ENCODE measurements at places on chromosomes 3 and 15. TPM values are rescaled to one million over a fixed set of nuclear protein-coding genes. Genes with fewer than 3 reads are reported as not detected.

The CDHR4 gene
- 0.10 TPM for total RNA-seq

The ZPLD1 gene
- 0.11 TPM for total RNA-seq

The SHF gene
- 29.1 TPM for total RNA-seq

The KBTBD13 gene
- total RNA-seq, result not detected

The SUCNR1 gene
- 2.6 TPM for total RNA-seq

The PDZRN3 gene
- total RNA-seq, result 83.6 TPM

The KLHL6 gene
- total RNA-seq, result 2.1 TPM

The MEX3B gene
- total RNA-seq, result 8.8 TPM

The DNAH12 gene
- 2.8 TPM for total RNA-seq

The TRIM42 gene
- total RNA-seq, result not detected

The SHQ1 gene
- total RNA-seq, result 16.3 TPM

The ISLR gene
- 391 TPM for total RNA-seq

The CPA3 gene
- 2.6 TPM for total RNA-seq

The ANKUB1 gene
- 1.8 TPM for total RNA-seq
